ENCODE measurements at places on chromosomes 3 and 15.

DNA sequence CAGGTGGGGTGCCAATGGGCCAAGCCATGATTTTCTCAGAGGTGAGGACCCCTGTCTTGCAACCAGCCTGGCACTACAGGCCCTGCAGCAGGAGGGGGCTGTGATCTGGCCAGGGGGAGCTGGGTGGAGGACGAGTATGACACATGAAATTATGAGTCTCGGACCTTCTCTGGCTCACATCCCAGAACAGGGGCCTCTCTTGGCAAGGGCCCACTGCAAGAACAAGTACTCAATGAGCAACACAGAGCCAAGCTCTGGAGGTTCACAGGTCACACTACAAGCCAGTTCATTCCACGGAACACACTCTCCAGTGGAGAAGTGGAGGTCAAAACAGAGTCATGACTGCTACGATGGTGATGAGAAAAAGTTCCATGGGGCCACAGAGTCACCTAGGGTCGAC is 28.3 kb downstream of the CCDC32 start:
- no peak for DNase-seq

- no peak for DNase-seq
Observed at GRCh38 chr15:27619204-27619603, 479.9 kb downstream of the OCA2 start.

DNA sequence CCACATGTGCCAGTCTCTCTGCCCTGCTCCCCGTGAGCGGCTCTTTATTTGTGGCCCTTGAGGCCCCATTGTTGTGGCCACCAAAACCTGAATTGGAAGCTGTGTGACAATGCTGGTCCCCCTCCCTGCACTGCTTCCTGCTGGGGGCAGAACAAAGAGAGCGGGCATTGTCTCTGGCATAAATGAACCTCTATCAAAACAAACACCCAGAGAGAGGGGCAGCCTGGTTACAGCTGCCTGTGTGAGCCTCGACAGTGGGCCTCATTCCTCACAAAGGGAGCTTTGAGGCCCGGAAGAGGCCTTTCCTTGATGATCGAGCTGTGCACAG is 152.9 kb downstream of the IGF1R start:
- DNase-seq, result no peak

DNA sequence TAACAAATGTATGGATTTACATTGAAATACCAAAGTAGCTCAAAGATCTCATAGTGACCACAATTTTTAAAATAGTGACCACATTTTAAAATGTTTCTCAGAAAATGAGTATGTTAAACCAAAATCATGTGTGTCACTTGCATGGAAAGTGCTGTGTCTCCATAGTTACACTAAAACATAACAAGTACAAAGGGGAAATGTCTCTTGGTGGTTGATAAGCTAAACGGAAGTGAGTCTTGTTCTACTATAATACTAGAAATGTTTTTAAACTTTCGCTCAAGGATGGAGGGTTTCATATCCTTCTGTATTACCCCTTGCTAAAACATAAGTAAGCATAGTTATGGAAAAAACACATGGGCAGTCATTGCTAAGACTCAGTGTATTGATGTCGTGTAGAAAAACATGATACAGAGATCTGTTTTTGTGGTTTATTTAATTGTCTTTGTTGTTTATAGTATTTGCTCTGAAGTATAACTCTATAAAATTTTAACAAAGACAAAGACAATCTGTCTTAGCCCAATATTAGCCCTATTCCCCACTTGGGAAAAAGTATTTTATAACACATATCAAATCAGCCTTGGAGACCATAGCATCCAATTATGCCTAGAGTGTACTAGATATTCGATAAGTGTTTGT is 27.0 kb upstream of the DENND4A start:
- no peak for DNase-seq

- no peak for DNase-seq
Observed at GRCh38 chr3:851098-851790, 241.6 kb upstream of the CNTN6 start.

DNA sequence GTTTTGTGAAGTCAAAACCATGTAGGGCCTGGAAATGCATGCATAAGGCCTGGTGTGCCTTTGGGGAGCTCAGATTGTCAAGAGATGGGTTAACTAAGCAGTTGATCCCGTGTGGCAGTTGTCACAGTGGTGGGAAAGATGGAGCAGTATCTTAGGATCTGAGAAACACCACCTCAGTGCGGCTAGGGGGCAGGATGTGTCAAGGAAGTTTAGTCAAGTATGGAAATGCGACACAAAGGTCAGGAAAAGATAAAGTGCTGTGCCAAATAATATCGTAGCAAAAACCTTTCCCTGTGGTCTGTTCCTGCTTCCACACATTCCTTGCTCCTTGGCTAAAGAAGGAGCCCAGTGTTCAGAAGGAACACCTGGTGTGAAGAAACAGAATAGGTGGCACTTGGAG is 396.4 kb downstream of the EDEM1 start:
- no peak for DNase-seq

DNA sequence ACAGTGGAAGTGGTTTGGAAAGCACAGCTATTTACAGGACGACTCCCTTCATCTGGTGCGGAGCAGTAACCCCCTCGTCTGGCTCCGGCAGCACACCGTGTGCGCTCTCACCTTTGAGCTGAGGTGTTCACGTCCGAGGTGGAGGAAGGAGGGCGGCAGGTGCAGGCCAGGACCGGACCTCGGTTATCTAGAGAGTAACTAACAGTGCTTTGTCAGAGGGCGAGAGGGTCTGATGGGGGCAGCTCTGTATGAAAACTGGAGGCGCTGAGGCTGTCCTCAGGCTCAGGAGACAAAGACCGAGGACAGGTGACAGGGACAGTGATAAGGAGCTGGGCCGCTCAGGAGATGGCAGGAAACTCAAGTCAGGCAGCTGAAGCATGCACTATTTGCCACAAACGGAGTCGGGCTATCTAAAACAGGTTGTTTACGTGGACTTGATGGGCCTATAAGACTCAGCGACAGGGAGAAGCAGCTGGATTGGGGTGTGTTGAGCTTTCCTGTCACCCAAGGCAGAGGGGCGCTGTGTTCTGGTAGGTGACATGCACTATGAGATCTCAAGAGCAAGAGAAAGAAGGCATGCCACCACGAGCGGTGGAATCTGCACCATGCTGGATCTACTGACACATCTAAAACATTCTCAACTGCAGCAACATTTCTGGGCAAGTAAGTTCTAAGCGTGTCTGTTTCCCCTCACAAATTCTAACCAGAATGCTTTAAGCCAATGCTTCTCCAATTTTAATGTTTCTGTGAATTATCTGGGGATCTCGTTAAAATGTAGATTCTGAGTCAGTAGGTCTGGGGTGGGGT is 155.2 kb downstream of the XXYLT1 start:
- no peak for DNase-seq

DNA sequence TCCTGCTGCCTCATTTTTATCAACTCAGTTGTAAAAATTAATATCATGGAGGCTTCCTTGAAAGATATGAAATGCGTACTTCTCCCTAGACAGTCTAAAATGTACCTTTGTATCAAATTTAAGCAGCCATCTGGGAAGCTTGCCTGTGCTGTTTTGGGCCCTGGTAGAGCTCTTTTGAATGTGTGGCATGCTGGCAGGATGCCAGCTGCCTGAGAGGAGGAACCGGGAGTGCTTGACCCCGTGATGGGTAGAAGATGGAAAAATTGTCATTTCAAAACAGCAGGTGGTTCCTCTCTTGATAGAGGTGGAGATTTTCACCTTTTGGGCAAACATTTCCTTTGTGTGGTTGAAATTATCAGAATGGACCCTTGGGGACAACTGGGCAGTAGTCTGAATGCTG is 245.3 kb downstream of the RPLP1 start:
- no peak for DNase-seq

DNA sequence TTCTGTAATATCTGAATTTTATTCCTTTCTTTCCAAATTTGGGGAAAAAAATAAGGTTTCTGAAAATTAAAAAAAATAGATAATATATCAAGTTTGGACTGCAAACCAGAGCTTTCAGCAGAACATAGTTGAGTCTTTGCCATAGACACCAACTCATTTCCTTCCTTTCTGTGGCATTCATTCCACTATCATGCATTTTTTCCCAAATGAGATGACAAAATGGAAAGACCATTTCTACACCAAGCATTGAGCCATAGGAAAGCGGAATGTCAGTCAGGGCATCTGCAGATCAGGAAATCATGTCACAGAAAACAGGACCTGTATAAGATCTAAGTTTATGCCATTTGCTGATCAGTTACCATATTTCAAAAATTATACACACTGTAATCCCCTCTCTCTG is 333.3 kb upstream of the THBS1 start:
- DNase-seq, result no peak

DNA sequence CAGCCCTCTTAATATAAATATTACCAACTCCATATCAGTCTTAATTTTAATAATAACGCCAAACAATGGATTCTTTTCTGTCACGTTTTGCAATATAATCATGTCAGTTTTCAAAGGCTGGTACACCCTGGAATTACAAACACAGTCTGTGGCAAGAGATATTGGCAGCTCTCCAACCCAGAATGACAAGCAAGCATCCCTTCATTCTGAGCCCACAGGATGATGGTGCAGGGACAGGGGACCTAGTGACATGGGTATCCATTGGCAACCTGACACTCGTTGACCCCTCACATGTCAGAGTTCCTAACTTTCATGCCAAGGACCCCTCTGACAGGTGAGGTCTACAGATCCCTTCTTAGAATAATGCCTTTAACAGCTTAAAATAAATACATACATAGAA is 154.5 kb upstream of the TSC22D2 start:
- DNase-seq, result no peak

DNA sequence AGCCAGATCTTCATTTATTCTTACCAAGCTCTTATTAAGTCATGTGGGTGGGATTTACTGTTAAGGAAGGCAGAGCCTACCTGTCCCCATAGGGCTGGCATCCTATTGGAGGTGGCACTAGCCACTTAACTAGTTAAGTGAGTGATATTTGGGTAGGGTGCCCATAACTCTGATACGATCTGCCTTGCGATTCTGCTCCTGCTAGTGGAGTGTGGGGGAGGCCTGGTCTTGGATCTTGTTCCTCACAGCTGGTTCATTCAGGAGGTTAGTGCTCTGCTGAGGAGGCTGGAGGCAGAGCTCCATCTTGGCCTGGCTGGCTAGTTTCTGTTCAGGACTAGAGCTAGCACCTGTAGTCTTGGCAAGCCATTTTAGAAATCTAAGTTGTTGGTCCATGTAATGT is 9.3 kb downstream of the BAHD1 start:
- DNase-seq, result no peak

DNA sequence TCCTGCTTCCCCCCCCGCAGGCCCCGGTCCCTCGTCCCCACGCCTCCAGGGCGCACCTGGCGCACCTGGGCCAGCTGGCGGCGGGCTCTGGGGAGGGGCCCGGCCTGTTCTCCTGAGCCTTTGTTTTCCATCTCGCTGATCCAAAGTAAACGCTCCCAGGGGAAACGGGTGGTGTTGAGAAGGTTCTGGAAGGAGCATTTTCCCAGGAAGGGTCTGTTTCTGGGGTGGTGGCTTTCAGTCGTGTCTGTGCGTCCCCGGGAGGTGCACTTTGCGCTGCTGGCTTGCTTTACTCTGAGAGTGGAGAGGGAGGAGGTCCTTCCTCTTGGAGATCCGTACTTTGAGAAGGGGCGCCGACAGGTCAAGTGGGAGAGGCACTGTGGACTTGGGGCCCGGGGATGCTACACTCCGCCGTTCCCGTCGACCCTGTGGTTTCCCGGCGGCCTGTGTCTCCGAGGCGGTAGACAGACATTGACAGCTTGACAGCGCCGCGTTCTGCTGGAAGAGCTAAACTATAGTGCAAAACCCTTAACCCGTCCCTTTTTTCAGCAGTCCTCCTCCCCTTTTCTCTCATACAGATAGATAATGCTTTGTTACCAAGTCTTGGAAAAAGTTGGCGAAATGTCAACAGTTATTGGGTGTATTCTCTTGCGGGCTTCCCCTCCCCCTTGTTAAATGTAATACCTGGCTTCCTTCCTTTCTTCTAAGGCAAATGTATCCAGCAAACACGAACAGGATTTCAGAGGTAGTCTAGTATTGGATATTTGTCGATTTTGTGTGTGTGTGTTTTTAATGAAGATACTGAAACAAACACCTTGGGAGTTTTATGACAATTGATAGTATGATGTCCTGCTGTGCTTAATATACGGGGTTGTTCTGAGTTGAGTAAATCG is 6.5 kb downstream of the TPM1 start:
- DNase-seq, result no peak

DNA sequence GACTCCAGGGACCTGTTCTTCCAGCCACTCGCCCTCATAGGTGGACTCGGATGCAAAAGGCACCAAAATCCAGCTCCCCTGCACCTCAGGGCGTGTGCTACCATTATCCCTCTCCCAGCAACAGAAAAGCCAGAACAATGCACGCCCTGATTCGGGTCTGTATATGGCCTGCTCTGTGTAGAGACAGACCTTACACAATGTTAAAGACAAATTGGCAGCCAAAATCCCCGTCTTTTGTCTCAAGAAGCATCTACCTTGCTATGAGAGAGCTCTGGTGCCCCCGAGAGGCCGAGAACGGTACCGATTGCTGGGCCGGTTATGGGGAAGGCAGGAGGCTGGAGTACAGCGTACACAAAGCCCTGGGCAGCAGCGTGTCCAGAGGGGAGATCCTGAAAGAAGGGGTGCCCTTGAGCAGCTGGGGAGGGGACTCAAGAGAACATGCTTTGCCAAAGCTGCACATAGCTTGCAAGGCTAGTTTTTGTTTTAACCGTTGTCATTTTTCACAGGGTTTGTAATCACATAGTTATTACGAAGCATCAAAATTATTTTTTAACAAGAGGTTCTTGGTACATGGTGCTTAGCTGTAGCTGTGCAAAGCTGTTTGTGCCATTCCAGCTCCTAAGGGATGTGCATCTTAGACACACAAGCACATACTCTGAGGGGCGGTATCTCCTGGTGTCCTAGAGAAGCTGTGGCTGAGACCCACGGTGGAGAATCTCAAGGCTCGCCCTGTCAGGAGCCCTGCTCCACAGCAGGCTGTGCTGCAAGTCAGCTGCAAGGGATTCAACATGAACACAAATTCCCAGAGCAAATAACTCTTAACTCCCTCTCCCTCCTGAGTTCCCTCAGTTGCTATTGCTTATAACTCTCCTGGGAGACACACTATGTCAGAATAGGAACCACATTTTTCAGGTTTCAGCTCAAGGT is 461.5 kb upstream of the PPP2R3A start:
- no peak for DNase-seq

GRCh38 chr15:90001683-90002427 is 731 bp downstream of the ZNF710 start:
- no peak for DNase-seq

DNA sequence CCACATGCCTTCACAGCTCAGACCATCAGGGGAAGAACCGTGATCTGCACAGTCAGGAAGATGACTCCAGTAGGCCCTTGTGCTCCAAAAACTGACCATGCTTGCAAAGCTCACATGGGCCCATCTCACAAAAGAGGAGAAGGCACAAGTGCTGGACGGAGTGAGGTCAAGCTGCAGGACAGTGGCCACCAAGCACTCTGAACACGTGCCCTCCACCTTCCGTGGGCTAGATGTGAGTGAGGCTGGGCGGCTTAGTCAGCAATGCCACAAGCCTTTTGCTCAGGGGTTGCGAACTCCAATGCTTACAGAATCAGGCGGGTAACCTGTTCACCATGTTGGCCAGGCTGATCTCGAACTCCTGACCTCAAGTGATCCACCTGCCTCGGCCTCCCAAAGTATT is 70.9 kb downstream of the SCN5A start:
- no peak for DNase-seq

Measured in AG04449 (cell line).